KG1 (cell line): ENCODE measurements at places on chromosomes 7 and 10.

DNA sequence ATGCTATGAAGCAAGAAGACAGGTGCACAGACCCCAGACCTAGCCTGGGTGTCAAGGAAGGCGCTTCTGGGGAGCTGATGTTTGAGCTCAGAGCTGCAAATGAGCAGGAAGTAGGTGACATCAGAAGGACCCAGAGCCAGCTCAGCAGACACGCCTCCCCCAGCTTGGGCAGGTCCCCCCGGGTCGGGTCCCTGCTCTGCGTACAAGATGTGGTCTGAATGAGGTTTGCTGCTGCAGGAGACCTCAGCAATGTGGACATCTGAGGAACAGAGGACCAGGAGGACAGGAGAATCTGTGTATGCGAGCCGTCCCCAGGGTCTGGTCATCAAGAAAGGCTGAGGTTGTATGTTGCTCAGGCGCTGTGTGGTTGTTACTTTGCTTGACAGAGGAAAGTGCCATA, 51.8 kb downstream of the TACC2 start:
- DNase-seq, result no peak

DNA sequence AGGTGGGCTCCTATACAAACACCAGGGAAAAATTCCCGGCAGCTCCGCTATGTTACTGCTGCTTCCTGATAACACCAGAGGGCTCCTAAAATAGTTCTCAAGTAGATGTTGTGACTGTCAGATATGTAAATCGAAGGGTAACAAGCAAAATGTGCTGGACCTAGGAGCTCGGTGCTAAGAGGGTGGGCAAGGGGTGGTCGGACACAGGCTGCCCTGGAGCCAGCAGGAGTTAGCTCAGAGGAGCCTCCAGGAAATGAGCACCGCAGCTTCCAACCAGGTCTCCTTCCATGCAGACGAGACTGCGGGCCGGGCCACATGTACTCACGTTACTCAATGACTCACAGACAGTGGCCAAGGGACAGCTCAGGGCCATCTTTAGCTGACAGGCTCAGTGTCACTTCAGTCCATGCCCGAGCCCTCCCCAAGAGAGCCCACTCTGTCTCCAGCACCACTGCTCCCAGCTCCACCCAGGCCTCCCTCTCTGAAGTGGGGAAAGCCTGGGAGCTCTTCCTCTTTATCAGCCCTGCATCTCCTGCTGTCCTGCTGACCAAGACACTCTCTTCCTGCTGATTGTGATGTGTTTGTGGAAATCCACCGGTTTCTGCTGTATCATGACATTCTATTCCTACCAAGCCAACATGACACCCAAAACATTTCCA, 37.2 kb upstream of the TMEM273 start:
- DNase-seq, result no peak

- DNase-seq, result no peak
Measured at GRCh38 chr7:149245244-149245643, 5.8 kb downstream of the ZNF212 start.

DNA sequence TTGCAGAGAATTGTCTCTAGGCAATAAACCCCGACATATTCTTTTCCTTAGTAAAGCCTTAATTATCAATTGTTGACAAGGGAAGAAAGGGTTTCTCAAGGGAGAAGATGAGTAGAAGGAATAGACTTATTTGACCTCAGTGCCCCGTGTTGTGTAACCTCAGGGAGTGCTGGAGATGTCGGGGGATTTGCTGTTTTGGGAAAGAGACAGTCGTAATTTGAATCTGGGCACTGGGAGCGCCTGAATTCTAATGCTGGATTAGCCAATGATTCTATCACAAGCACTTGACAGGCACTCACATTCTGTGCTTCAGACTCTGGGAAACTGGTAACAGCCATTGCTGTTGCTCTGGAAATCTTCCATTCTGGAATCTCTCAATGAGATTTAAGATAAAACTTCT, 13.8 kb upstream of the LMOD2 start:
- no peak for DNase-seq

DNA sequence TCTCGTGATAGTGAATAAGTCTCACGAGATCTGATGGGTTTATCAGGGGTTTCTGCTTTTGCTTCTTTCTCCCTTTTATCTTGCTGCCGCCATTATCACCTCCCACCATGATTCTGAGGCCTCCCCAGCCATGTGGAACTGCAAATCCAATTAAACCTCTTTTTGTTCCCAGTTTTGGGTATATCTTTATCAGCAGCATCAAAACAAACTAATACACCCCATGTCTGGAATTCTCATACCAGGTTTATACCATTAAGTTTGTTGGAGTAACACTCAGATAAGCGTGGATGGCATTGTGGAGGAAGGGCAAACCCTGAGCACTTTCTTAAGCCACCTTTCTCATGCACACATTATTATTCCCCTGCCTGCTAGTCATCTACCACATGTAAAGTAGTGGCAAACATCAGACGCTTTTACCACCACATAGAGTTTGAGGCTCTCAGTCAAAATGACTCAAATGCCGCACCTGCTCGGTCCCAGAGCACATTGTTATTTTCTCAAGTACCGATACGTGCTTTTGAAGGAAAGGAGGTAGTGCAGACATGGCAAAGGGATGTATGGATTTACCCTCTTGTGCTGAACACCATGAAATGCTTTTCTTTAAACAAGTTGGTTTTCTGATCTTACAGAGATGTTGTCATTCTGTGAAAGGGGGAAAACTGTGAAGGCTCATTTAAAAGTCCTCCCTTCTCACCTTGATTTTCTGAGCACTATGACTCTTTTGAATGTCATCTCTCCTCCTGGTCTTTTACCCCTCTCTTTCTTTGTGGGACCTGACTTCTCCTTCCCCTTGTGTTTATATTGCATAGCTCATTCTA, 429.7 kb downstream of the EXOC4 start:
- DNase-seq, result no peak

GRCh38 chr7:1558181-1558811, 2.3 kb upstream of the TMEM184A start:
- no peak for DNase-seq
